ENCODE measurements at places on chromosomes 5 and 9. TPM values are rescaled to one million over a fixed set of nuclear protein-coding genes. Genes with fewer than 3 reads are reported as not detected.

GRM6 gene
- polyA plus RNA-seq, result not detected

DNA sequence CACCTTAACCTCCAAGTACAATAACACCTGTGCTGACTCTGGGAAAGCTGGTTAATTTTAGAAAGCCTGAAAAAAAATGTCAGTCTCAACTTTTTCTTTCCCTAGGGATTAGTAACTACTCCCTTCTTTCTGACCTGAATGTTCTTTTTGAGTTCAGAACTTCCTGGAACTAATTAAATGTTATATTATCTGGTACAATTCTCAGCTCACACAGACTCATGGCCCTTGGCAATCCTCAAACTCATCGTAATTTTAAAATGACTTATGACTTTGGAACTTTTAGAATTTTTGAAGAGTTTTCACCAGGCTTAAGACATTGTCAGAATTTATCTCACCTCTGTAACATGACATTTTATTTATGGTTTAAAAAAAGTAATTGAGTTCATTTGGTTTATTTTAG lies 315.0 kb downstream of the FER start:
- H3K4me3 ChIP-seq, result no peak overlapping the region
- H3K27me3 ChIP-seq, result no peaks in the 10 kb centered on the region
- no peaks in the 10 kb centered on the region for H3K36me3 ChIP-seq
- no peak for DNase-seq
- no peaks in the 10 kb centered on the region for H3K4me1 ChIP-seq

DNA sequence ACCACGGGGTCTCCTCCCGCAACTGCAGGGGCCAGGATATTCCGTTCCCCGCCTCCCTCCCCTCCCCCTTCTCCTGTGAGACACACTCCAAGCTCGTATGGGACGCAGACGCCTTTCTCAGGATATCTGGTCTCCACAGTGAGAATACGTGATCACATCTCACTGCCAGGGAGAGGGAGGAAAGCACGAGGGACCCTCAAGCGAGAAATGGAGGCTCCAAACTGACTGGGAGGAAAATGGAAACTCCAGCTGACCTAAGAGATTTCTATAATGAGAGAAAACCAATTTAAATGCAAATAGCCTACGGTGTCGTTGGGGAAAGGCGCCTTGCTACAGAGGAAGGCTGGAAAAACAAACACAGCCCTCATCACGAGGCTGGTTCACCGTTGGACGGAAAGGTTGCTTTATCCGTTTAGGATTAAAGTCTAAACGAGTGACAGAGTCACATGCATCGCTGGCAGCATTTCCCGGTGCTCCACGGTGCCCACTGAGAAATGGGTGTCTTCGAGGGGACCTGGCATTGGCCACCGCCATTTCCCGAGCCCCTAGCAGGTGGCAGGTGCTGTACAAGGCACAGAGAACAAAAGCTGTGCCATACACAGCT lies 116.9 kb upstream of the CPEB4 start:
- H3K4me1 ChIP-seq, result peaks cover 30% of the 10 kb centered on the region
- no peak overlapping the region for H3K4me3 ChIP-seq

- H3K27ac ChIP-seq, result no peak overlapping the region
- no peaks in the 10 kb centered on the region for H3K27me3 ChIP-seq
- DNase-seq, result peak; percentile 59
- H3K36me3 ChIP-seq, result no peaks in the 10 kb centered on the region
Measured at GRCh38 chr9:123642291-123643278, 286.6 kb downstream of the CRB2 start.

DNA sequence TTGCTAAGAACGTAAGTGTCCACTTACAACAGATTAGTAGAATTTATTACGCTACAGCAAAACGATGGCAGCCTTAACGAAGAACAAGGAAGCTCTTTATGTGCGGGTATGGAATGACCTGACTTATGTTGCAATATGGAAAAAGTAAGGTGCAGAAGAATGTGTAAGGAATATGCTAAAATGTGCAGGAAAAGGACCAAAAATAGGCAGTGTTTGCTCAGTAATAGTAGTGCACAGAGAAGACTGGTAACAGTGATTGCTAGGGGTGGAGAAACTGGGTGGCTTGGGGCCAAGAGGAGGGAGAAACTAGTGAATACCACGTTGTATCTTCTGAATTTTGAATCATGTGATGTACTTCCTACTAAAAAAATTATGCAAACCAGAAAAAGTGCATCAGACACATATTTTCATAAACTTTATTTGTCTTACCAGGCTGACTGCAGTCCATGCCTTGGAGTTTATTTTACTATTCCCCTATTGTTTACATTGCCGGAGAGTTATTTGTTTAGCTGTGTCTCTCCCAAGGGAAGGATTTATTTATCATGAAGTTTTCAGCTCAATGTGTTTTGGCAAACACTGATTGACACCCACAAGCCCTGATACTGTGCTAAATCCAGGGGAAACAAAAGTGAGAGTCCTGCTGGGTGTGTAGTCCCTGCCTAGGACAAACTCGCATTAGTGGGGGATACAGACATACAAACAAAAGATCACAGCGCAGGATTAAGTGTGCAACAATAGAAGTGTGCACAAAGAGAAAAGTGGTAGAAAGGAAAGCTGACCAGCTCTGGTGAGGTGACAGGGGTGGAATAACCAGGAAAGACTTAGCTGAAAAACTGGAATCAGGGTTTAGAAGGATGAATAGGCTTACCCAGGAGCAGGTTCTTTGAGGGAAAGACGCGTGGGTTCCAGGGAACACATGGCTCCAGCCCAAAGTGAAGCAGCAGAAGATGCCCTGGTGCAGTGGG lies 34.0 kb upstream of the ZNF484 start:
- H3K27ac ChIP-seq, result no peak overlapping the region
- H3K27me3 ChIP-seq, result no peaks in the 10 kb centered on the region
- no peak for DNase-seq
- no peak overlapping the region for H3K4me3 ChIP-seq

DNA sequence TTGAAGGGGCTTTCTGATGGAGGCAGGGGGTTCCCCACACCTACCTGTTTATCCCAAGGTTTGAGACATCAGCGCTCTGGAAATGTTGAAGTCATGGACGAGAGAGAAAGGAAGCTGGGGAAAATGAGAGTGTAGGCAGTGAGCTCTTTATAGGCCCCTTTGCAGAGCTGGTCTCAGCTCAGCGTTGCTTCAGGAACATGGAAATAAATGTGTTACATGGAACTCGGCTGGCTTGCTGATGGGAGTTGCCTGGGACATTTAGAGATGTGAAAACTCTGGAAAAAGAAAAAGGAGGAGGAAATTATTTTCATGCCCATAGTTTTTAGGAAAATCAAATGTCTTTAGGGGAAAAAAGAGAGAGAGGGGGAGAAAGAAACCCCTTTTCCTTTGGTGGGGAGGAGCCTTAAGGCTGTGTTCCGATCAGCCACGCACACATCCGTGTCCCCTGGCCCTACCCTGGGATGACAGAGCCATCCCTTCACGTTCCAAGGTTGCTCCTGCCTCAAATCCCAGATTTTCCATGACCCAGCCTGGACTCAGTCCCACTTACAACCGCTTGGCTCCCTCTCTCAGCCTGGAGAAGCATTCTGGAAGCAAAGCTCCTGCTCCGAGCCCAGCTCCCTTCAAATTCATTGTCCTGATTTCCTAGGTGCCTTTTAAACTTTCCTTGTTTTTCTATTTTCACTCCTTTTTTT lies 78.3 kb downstream of the COL27A1 start:
- no peak overlapping the region for H3K4me3 ChIP-seq
- H3K36me3 ChIP-seq, result no peaks in the 10 kb centered on the region
- DNase-seq, result no peak
- no peak overlapping the region for H3K27ac ChIP-seq
- no peaks in the 10 kb centered on the region for H3K4me1 ChIP-seq
- H3K27me3 ChIP-seq, result no peaks in the 10 kb centered on the region

LECT2 gene
- polyA plus RNA-seq, result 0.60 TPM

- H3K4me1 ChIP-seq, result no peaks in the 10 kb centered on the region
- no peak overlapping the region for H3K27ac ChIP-seq
- H3K36me3 ChIP-seq, result no peaks in the 10 kb centered on the region
- H3K27me3 ChIP-seq, result 0 out of 2 replicates have a peak, but pooled peaks cover 6% of the 10 kb centered on the region
- DNase-seq, result no peak
Measured at GRCh38 chr9:132109291-132109690, 29.6 kb upstream of the MED27 start.

GRCh38 chr5:143174714-143175398 lies 228.6 kb downstream of the NR3C1 start:
- no peak for DNase-seq
- H3K4me3 ChIP-seq, result no peak overlapping the region
- peaks cover 3% of the 10 kb centered on the region for H3K36me3 ChIP-seq
- no peak overlapping the region for H3K27ac ChIP-seq
- H3K4me1 ChIP-seq, result peaks cover 5% of the 10 kb centered on the region

- peaks cover 5% of the 10 kb centered on the region for H3K36me3 ChIP-seq
- no peaks in the 10 kb centered on the region for H3K4me1 ChIP-seq
- no peak overlapping the region for H3K4me3 ChIP-seq
- no peak for DNase-seq
Measured at GRCh38 chr5:147675168-147675567, 107.4 kb downstream of the JAKMIP2 start.

GRCh38 chr5:111262815-111263214 lies 38.6 kb downstream of the CAMK4 start:
- H3K36me3 ChIP-seq, result no peaks in the 10 kb centered on the region
- H3K4me1 ChIP-seq, result no peaks in the 10 kb centered on the region
- no peak overlapping the region for H3K4me3 ChIP-seq
- no peak overlapping the region for H3K27ac ChIP-seq
- no peaks in the 10 kb centered on the region for H3K27me3 ChIP-seq

NR4A3 gene
- 2.1 TPM for polyA plus RNA-seq

- no peaks in the 10 kb centered on the region for H3K4me1 ChIP-seq
- peaks cover 4% of the 10 kb centered on the region for H3K27me3 ChIP-seq
- H3K4me3 ChIP-seq, result no peak overlapping the region
Measured at GRCh38 chr5:136225796-136226195, 32.8 kb upstream of the SMIM32 start.

GRCh38 chr9:128190516-128191405 lies 611 bp downstream of the CIZ1 start:
- H3K27ac ChIP-seq, result peak overlapping the region; percentile 81
- no peak for DNase-seq
- H3K4me1 ChIP-seq, result peaks cover 5% of the 10 kb centered on the region
- no peaks in the 10 kb centered on the region for H3K27me3 ChIP-seq
- H3K4me3 ChIP-seq, result peak overlapping the region; percentile 63
- peaks cover 27% of the 10 kb centered on the region for H3K36me3 ChIP-seq
